ENCODE measurements at places on chromosomes 12 and 14.

GRCh38 chr12:16668198-16668597 lies 62.2 kb upstream of the LMO3 start:
- DNase-seq, result peak; percentile 17

DNA sequence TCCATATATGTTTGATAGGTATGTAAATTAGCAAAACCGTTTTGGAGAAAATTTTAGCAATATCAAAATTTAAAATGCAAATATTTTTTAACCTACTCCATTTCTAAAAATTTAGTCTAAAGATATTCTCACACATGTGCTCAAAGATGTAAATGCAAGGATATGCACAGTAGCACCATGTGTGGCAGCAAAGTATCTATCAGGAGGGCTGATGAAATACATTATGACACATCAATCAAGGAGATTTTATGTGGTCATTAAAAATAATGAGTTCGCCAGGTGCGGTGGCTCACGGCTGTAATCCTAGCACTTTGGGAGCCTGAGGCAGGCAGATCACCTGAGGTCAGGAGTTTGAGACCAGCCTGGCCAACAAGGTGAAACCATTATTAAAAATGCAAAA lies 8.0 kb upstream of the C1R start:
- no peak for DNase-seq

DNA sequence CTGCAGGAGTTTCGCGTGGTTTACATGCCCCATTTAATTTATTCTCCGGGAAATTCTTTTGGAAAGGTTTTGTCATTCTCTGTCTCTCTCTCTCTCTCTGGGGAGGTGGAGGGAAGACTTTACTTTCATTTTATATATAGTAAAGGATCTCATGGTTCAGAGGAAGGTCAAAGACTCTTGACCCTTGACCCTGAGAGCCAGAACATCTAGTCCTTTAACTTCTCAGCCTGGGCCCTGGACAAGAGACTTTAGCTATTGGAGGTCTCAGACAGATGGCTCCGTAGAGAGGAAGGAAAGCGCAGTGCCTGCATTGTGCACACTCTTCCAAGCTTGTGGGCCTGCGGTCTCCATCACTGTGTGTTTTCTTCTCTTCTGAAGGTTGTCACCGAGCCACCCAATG lies 43.7 kb downstream of the CCDC92 start:
- no peak for DNase-seq

DNA sequence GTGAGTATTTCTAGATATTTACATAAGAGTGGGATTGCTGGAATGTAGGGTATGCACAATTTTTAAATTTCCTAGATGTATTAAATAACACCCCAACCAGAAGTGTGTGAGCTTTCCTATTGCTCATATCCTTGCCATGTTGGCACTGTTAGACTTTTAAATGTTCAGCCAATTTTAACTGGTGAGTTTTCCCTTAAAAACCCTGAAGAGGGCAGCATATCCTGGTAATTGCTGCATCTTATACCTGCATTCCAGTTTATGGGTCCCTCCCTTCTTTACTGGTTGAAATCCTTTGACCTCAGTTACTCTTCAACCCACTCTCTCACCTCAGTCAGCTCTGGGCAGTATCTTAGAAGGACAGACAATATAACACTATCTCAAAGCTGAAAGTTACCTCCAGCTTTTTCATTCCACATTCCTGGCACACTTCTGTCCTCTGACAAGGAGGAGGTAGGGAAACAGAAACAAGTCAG lies 270.6 kb downstream of the PAWR start:
- DNase-seq, result peak; percentile 47

GRCh38 chr12:59973515-59973914 lies 377.7 kb downstream of the SLC16A7 start:
- DNase-seq, result no peak

- DNase-seq, result peak; percentile 20
Observed at GRCh38 chr14:56660677-56661389, 81.2 kb downstream of the TMEM260 start.

DNA sequence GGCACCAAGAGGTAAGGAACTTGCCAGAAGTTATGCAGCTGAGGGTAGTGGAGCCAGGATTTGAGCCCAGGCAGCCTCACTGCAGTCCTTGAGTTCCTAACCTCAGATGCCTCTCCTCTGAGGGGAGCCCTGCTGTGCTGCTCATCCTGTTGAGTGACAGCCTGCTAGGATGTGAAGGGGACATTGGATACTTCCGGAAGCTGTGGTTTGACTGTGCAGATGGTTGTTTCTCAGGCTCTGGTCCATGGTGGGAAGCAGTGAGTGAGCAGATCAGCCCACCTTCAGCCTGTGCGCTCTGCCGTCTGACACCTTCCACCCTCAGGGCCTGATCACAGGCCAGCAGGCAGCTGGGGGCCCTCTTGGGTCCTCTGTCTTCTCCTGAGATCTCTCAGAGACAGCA lies 253.2 kb downstream of the CACNA1C start:
- DNase-seq, result peak; percentile 68

- no peak for DNase-seq
Observed at GRCh38 chr12:112820796-112821195, 29.2 kb downstream of the RPH3A start.

DNA sequence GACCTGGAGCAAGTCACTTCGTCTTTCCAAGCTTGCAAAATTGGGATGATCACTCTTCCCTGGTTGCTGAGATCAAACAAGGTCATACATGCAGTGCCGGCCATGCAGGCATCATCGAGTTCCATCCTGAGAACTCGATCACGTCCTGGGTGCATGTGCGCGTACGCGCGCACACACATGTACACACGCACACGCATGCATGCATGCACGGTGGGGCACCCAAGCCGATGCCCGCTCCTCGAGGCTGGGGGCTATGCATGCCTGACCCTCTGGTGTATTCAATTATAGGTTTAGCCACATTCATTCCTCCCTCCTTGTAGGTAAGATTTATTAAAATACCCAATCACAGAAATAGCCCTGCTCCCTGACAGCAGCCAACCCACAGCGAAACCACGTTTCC lies 26.0 kb downstream of the MMAB start:
- no peak for DNase-seq

DNA sequence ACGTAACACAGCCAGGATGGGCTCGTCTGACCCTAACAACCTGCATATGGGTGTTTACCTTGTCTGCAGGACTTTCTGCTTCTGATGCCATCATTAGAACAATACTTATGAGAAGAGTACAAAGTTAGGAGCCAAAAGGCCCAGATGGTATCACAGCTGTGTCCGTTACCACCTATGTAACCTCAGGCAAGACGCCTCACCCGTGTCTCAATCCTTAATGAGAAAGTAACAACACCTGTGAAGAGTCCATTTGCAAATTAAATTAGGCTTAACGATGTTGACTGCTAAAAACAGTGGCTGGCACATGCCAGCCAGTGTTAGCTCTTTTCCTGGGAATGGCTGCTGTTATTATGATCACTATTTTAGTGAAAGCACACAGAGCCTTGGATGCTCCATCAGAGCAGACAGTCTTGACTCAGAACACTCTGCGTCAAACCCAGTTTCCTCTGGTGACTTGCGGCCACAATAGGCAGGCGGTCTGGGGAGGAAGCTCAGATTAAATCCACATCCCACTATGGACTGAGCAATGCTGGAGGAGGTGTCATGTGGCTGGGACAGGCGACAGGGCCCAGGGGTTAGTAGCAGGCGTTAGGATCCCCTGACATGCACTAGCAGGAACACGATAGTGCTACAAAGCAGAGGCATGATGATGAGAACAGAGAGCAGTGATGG lies 125.3 kb downstream of the SLC15A4 start:
- no peak for DNase-seq

DNA sequence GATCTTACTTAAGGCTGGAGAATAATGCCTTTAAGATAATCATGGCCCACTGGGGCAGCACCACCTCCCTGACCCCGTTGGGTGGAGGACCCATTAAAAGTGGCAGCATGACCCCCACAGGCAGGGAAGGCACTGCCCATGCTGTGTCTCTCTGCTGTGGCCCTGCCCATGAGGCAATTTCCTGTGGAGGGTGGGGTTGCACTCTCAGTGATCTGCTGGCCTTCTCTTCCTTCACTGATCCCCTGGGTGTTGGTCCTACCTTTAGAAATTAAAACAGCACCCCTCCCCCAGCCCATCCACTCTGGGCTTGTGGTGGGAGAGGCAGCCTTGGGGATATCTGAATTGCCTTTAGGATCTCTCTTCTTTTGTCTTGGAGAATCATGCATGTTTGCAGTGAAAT lies 17.3 kb downstream of the KLRK1 start:
- DNase-seq, result no peak

DNA sequence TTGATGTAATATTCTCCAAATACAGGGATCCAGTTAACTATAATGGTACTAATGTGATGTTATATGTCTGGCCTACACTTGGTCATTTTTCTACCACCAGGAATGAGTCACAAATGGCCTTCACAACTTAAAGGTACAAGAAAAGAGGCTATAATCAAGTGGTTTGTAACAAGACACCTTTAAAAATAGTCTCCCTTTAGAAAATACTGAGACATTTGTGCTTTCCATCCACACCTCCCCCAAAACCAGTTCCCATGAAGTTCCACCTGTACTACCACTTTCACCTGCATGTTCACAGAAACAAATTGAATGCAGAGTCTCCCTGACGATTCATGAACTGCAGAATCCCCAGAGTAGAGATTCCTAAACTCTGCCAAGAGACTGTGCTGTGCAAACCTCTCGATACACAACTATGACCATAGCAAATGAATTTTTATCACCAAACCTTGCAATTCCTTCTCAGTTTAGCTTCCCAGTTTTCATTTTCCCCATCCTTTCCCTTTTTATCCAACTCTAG lies 6.0 kb downstream of the BTG1 start:
- no peak for DNase-seq

DNA sequence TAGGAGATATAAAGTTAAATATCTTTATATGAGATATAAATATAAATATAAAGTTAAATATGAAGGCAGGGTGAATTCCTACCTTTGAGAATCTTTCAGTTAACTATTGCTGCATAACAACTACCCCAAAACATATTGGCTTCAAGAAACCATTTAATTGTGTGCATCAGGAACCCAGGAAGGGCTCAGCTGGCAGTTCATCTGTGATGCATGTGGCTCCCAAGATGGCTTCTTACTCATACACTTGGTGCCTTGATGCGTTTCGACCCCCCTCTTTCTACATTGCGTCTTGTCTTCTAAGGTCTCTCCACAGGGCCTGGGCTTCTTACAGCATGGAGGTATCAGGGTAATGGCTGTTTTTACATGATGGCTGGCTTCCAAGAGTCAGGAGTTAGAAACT lies 253.9 kb upstream of the CRY1 start:
- no peak for DNase-seq

DNA sequence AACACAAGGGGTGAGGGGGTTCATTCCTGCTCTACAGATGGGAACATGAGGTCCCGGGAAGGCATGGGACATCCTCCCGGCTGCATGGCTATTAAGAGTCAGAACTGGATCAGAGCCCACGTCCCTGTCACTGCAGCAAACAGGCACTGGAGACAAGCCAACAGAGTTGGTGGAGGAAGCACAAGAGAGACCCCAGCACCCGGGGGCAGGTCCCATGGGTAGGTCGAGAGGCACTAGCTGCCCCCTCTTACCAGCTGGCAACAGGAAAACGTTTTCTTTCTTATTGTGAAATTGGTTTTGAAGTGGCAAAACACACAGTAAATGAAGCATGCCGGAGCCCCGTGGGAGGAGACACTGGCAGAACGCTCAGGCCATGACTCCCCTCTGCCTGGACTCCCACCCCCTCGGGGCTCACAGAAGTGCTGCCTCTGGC lies 43.6 kb downstream of the SYNE3 start:
- no peak for DNase-seq

- no peak for DNase-seq
Observed at GRCh38 chr14:72500234-72500838, 393.6 kb downstream of the DPF3 start.

DNA sequence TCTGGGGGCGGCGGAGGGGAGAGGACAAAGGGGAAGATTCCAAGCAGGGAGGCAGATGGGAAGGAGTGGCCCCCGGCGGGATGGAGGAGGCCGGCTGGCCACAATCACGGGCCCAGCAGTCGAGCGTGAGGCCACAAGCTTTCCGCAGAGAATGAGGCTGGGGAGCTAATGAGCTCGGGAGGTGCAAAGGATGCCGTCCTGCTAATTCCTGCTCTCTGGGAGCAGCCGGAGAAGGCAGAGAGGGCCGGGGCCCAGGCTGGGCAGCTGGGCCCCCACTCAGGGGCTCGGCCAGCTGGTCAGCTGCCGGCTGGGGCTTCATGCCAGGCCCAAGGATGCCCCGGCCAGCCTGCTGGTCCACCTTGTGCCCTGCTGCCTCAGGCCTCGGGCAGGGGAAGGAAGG lies 98.1 kb upstream of the LHX5 start:
- peak; percentile 66 for DNase-seq

DNA sequence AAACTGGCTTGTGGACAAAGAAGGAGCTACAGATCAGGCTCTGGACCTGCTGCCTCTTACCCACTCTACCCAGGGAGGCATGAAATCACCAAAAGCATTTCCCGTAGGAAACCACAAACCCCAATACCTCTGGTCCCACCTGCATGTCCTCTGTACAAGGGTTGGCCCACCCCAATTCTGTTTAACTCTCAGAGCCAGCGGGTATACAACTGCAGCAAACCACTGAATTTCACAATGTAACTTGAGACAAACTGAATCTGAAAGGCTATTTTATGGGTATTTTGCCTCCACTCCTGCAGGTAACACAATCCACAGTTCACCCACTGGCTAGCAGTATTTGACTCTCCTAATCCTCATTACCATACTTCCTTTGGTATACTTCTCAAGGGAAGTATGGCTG lies 16.5 kb downstream of the SIX1 start:
- no peak for DNase-seq

DNA sequence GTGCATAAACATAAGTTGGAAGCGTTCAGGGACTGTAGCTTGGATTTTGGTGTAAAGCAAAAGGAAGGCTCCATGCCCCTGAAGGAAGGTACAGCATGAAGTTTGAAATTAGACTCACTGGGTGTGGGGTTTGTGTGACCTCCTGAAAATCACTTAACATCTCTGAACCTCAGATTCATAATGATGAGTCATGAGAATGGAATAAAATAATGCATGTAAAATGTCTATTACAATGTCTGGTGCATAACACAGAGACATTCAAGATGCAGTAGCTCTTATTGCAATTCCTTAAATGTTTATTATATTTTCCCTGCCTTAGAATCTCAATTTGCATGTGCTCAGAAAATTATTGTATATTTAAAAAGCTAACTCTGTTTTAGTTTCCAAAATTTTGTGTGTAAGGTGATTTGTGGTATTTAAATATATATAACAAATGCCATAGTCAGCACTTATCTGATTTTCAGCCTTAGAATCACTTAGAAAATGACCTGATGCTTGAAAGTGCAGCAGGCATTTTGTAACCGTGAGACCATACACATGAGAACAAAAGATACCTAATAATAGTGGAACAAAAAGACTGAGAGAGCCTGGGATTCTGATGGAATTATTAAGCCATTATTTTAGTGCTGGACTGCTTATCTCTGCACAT lies 66.3 kb downstream of the E2F7 start:
- DNase-seq, result no peak

- DNase-seq, result no peak
Observed at GRCh38 chr12:8844665-8845064, 22.2 kb downstream of the A2ML1 start.

DNA sequence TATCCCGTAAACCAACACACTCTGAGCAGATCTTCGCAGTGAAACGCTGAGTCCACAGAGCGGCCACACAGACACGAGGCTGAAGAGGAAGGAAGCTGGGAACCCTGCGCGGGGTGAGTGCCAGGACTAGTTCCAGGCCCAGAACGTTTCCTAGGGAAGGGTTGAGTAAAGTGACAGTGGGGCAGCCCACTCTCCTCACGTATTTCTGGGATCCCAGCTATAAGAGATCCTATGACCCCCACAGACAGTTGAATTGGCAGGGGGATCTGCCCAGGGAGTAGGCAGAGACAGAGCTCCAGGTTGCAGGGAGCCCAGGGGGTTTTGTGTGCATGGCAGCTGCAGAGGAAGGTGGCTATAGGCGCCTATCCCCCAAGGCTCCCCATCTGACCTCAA lies 51.1 kb downstream of the GTF2A1 start:
- DNase-seq, result peak; percentile 6

GRCh38 chr14:23358042-23358441 lies 5.4 kb upstream of the SLC22A17 start:
- DNase-seq, result no peak
